ENCODE measurements at places on chromosomes 11 and 22.

GRCh38 chr22:35124691-35125219 is 58.8 kb downstream of the ISX start:
- no peak for DNase-seq

DNA sequence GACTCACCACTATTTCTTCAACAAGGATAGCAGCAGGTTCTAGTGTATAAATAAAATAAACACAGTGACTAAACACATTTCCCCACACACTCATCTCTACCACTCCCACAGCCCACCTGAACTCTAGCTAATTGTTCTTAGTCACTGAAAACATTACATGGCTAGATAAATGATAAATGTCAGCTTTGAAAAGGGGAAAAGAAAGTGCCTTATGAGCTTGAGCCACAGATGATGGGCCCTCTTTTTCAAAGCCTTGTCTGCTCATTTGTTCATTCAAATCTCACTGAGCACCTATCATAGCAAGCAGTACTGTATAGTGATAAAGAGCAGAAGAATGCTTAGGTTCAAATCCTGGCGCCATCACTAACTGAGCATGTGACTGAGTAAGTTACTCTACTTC is 58.3 kb downstream of the SIK3 start:
- DNase-seq = no peak

DNA sequence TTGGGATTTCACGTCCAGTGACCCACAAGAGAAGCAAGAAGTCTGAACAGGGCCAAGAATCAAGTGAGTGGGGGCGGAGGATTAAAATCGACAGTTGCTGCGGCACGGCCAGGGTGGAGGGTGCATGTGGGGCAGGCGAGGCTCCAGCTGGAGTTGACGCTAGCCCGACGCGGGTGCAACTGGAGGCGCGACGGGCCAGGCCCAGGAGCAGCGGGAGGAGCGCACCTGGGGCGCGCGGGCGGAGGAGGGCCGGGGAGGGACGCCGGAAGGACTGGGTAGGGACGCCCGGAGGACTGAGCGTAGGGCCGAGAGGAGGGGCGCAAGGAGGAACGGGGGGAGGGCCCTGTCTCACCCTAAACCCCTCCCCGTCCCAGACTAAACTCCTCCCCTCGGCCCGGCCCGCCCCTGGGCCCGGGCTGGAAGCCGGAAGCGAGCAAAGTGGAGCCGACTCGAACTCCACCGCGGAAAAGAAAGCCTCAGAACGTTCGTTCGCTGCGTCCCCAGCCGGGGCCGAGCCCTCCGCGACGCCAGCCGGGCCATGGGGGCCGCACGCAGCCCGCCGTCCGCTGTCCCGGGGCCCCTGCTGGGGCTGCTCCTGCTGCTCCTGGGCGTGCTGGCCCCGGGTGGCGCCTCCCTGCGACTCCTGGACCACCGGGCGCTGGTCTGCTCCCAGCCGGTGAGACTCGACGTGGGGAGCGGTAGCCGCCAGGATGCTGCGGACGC is at the start of gene IL17RA:
IL17RA (plus strand) TSS at position 447 of the 723 bp plus-strand sequence; CDS start at position 539, 92 bp downstream.
- DNase-seq = peak; percentile 75

- no peak for DNase-seq
Measured at GRCh38 chr11:128547946-128548648, 39.3 kb downstream of the ETS1 start.

DNA sequence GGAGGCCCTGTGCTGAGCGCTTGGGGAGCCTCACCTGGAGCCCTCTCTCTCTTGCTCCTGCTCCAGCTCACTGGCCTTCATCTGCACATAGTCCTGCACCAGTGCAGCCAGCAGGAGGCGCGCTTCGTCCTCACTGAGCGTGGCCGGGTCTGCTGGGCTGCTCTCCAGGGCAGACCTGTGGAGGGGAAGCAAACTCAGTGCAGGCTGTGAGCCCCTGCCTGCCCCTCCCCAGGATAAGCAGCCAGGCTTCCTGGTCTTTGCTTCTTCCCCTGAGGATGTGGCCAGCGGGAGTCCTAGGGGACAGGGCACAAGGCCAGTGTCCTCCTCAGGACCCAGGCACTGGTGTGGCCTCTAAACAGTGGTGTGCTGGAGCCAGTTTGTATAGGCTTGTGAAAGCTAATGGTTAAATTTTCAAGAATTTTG is 2.2 kb downstream of the CALCA start:
- peak; percentile 63 for DNase-seq

GRCh38 chr11:36074941-36075431 is 131.1 kb downstream of the LDLRAD3 start:
- no peak for DNase-seq

GRCh38 chr11:131422496-131422895 is 52.1 kb downstream of the NTM start:
- no peak for DNase-seq

- DNase-seq = no peak
Measured at GRCh38 chr11:47083913-47084312, 92.8 kb downstream of the ARFGAP2 start.

GRCh38 chr11:18715476-18715875 is 10.5 kb downstream of the IGSF22 start:
- no peak for DNase-seq

DNA sequence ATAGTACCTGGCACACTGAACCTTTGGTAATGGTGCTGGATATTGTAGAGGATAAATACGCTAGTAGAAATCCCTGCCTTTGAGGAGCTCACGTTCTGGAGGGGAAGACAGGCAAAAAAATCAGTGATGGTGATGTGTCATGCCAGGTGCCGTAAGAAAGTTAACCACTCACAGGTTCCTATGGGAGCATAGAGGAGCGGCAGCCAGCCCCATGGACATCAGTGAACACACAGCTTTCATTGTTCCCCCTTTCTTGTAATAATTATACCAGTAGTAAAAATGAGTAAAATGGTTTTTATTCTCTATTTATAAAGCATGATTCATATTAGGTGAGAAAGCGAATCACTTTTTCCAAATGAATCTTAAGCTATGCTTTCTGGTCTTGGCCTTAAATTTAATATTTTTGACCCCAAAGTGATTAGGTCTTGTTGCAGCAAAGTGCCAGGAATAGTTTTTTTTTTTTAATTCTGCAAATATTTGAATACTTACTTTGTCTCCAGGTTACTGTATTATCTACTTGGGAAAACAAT is 57.9 kb downstream of the UVRAG start:
- no peak for DNase-seq

GRCh38 chr11:1753229-1753928 is 3.0 kb upstream of the IFITM10 start:
- no peak for DNase-seq

GRCh38 chr11:68266121-68266891 is 5.5 kb downstream of the C11orf24 start:
- DNase-seq = no peak

GRCh38 chr11:112042161-112042960 is 17.2 kb downstream of the DLAT start:
- no peak for DNase-seq

DNA sequence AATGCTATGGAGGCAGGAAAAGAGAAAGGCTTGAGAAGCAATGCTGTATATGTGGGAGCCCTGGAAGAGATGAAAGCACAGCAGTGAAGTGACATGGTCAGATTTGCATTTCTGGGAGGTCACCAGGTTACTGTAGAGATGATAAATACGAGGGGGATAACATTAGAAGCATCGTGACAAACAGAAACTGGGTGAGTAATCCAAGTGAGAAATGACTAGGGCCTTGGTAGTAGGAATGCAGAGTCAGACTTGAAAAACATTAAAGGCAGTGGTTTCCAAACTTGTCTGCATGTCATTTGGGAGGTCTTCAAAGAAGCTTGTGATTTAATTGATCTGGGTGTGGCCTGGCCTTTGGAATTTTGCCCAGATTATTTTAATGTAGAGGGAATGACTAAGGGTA is 43.9 kb downstream of the CCDC34 start:
- DNase-seq = no peak

DNA sequence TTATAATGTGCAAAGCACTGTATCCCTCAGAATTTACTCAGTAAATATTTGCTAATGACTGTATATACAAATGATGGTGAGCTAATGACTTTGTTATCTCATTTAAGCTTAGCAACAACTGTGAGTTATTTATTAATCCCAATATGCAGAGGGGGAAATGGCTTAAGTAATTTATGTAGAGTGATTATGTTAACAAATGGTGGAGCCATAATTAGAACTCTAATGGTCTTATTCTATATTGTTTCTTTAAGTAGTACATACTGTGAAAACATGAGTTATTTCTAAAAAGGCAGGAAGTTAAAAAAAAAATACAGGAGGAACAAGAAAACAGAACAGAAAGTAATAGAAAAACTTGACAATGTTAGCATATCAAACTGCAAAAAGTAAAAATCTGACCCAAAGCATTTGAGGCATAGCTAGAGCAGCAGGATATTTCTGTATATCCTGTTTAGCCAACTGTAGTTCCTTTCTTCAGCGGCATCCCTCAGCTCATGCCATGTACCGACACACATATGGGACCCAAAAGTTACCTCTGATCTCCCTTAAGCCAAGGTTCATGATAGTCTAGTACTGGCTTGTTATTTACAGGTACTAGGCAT is 94.2 kb downstream of the FCHSD2 start:
- no peak for DNase-seq

DNA sequence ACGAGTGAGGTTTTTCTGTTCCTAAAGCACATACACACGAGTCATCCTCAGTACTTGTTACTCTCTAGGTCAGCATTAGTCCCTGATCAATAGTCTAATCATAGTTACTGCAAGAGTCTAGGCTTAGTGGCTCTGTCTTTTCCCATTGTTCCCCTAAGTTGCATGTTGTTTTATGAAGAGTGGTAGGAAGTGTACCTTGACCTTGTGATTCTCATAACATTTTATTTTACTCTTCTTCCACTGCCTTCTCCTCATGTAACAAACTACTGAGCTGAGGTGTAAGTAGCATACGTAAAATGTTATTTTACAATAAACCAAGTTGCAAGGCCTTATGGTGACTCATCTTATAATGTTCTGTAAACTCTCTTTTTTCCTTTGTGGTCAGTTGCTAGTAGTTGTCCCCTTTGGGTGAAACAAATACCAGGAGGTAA is 15.0 kb downstream of the METTL15 start:
- no peak for DNase-seq

DNA sequence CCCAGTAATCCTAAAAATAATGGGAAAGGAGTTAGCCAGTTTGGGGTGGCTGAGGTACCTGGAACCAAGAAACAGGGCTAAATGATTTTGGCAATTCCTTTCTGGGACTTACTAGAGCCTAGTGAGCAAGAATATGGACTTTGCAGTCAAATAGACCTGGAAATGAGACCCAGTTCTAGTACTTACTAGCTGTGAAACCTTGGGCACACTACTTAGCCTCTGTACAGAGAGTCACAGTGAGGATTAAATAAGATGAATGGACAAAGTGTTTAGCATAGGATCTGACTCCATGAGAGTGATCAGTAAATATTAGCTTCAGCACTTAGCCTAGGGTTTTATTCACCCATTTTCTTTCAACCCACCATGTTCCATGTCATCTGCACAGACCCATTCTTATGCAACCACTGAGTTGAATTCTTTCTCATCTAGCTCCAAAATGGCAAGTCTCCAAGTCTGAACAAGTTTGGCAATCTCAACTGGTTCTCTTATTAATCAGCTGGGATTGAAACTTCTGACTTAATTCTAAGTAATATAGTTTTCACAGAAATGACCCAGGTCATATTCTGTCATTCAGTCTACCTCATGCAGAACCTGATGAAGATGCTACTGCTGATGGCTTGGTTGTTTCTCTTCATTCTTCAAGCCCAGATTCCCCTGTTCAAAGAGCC is 15.0 kb upstream of the SORL1 start:
- no peak for DNase-seq

- no peak for DNase-seq
Measured at GRCh38 chr11:132576706-132577105, 955.6 kb downstream of the OPCML start.

GRCh38 chr11:63843041-63843440 is 4.1 kb downstream of the MARK2 start:
- DNase-seq = no peak

GRCh38 chr11:37468344-37468743 is 870.3 kb upstream of the RAG2 start:
- DNase-seq = no peak

DNA sequence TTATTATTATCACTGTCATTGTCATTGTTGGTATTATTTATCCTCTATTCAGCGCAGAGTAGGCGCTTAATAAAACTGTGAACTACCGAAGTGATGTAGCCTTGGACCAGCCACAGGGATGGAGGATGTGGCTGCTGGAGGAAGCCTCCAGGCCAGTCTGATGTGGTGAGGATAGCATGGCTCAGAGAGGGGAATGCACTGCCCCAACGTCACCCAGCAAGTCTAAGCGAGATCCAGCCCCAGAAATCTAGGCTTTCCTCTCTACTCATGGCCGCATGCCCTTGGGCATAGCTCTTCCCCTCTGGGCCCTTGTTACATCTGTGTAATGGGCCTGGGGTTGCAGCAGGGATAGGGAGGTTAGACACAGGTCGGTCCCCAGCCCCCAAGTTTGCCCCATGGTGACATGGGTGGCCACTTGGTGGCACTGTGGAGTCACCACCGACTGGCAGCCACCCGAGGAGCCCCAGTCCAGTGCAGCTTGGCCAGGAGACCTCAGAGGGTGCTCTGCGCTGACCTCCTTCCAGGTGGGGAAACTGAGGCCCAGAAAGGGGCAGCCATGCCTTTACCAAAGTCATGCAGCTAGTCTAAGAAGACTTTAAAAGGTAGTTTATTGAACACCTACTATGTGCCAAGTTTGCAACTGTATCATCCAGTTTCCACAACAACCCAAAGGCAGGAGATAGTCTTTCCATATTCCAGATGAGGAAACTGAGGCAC is 395.7 kb downstream of the MN1 start:
- peak; percentile 47 for DNase-seq

GRCh38 chr11:9656864-9657263 is 7.0 kb upstream of the SWAP70 start:
- DNase-seq = no peak

DNA sequence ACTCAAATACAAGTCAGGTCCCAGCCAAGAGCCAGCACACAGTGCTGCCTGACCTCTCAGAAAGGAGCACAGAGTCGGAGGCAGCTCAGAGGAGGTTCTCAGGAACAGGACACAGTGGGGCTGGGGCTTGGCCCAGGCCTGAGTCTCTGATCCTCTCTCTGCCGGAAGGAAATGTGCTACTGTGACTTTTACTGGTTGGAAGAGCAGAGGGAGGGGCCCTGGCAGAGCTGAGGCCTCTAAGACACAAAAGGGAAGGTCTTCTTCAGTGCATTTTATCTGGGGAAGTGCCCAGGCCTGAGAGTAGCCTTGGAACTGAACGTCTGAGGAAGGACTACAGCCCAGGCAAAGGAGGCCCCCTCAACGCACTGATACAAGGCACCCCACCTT is 16.2 kb upstream of the CASTOR1 start:
- no peak for DNase-seq

- no peak for DNase-seq
Measured at GRCh38 chr22:49824185-49824925, 3.3 kb downstream of the BRD1 start.

DNA sequence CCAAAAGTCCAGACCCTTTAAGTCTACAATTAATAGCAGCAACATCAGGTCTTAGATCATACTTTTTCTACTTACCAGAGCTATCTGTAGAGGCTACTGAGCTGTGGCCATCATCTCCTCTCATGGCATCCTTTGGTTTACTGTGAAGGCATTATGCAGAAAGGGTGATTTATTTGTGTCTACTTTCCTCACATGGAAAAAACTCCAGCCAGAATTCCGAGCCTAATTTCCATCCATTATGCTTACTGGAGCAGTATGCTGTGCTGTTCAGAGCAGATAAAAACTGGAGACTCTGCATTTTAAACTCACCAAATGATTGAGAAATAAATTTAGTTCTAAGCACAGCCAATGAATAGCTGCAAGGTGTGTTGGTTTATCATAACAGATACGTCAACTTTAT is 581.8 kb downstream of the ETS1 start:
- no peak for DNase-seq
